ENCODE measurements at places on chromosomes 4 and X.

GRCh38 chrX:40146262-40147125 lies 48.7 kb upstream of the BCOR start:
- peak; percentile 51 for DNase-seq

GRCh38 chrX:96837808-96838207 lies 45.9 kb upstream of the RPA4 start:
- peak; percentile 10 for DNase-seq

- no peak for DNase-seq
These were observed 5.0 kb downstream of the ARMCX5 start for GRCh38 chrX:102604327-102604726.

DNA sequence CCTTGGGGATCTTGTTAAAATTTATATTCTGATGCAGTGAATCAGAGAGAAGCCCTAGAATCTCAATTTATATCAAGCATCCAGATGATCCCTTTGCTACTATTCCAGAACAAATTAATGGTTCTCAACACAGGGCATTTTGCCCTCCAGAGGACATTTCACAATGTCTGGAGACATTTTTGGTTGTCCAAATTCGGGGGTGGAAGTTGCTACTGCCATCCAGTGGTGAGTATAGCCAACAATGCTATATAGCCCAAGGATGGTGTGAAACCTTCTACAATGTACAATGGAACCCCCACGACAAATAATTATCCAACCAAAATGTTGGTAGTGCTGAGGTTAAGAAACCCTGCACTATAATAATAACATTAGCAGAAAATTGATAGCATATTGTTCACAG lies 2440.0 kb downstream of the PCDH7 start:
- peak; percentile 55 for DNase-seq

DNA sequence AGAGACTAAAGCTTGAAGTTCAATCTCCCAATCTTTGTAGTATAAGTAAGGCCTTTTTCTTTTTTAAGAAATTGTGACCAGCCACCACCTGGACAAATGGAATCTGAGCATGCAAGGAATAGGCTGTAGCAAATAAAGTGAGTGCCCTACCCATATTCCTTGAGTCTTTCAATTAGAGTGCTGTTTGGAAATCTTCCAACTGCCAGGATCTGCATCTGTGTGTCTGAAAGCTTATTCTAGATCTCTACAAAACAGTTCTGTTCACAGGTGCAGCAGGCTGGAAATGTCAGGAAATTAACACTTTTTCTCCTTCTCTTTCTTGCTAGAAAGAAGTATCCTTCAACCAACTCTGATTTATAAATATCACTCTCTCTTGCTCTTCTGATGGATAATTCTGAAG lies 76.7 kb upstream of the NDST3 start:
- no peak for DNase-seq

DNA sequence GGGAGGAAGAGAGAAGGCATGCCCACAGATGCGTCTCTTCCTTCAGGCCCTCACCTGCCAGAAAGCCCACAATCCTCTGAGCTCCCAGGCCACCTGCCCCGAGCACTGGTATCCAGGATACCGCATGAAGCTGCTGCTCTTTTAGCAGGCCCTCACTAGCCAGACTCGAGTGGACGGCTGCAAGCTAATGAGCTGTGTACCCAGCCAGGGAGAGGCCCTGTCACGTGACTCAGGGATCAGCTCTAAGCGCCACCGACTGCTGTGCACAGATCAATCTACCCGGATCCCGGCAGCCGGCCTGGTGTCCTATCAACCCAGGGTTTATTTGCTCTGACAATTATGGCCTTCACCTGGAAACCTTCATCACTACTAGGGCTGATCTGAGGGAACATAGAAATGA lies 39.0 kb downstream of the BCOR start:
- no peak for DNase-seq

DNA sequence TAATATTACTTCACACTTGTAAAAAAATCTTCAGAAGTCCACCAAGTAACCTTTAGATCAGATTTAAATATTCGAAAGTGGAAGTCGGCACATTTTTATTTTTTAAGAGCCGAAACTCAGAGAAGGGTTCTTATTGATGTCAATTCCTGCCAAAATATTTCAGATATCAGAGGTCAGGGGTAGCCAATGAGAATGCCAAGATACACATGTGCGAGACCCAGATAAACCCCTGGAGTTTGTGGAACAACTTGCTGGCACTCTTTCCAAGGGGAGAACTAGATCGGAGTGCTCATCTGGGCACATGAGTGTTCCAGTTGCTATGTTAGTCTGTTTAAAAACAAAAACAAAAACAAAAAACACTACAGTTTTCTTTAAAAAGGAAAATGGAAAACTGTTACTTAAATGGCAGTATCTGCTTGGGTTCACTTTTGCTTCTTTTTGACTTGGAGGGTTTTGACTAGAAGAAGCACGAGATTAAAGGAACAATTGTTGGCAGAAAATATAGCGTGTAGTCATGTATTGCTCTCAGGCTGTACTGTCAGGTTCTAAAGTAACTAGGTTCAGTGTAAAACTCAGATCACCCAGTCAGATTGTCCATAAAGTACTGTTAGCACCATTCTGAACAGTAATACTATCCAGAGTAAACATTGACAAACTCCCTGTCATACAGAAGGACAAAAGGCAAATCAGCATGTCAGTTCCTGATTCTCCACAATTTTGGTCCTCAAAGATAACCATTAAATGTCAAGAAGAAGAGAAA lies 188.0 kb upstream of the PACRGL start:
- no peak for DNase-seq

DNA sequence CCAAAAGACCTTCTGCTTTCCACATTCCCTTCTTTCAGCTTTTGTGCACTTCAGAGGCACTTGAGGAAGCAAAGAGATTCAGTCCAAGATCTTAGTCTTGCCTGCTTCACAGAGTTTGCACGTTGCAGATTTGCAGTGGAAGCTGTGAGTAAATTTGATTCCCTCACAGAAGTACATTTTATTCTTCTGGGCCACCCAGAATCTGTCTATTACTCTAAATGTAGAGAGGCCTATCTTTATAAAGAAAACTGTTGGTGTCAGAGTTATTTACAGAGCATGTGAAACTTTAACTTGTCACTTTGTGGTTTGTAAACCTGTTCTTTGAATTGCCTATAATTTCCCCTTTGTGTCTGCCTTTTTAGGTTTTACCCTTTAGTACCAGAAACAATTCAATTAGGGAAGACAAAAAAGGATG lies 15.5 kb downstream of the SPRY1 start:
- DNase-seq = no peak

- DNase-seq = no peak
These were observed 457.6 kb downstream of the KCTD8 start for GRCh38 chr4:43990963-43991362.

DNA sequence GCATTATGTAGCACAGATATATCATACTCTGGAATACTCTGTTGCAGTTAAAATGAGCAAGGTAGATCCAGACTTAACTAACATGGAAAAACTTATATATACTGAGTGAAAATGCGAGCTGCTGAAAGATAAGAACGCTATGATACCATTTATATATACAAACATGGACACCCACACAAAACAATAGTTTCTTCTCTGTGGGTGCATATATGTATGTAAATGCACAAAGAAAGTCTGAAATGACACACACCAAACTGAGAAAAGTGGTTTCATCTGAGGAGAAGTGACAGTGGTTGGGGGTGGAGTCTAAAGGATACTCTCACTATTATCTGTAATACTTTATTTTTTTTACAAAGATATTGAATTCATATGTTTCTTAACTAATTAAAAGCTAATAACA lies 12.2 kb upstream of the FGF2 start:
- DNase-seq = no peak

GRCh38 chr4:159765382-159765781 lies 662.5 kb downstream of the RAPGEF2 start:
- peak; percentile 73 for DNase-seq

GRCh38 chr4:15402146-15402545 lies 25.7 kb upstream of the C1QTNF7 start:
- peak; percentile 86 for DNase-seq

DNA sequence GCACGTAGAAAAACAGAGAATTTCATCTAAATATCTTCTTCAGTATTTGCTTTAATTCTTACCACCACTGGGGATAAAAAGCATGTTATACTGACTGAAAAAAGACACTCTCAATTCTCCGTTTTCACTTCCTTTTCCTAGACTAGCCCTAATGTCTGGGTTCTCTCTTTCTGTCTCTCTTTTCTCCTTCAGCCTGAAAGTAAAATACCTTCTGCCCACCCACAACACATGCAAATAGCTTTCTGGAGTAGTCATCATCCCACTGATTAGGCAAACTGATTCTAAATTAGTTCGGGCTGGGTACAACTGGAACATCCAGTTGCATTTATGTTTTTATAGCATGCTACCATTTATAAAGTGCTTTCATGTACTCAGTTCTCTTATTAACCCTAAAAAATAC lies 142.4 kb upstream of the ANKRD50 start:
- DNase-seq = peak; percentile 52

DNA sequence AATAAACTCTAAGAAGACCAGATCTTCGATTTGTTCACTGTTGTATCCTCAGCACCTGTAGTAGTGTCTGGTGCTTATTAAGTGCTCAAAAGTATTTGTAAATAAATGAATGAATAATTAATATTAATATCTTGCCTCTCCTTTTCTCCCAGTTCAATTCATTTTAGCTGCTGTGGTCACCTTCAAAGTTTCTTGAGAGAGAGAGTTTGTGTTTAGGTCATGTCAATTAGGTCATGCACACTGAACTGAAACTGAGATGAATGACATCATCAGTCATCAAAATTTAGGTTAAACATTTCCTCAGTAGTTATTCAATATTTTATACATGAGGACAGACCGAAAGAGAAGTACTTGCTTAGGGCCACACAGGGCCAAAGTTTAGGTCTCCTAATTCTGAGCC lies 73.5 kb downstream of the ANXA3 start:
- no peak for DNase-seq

DNA sequence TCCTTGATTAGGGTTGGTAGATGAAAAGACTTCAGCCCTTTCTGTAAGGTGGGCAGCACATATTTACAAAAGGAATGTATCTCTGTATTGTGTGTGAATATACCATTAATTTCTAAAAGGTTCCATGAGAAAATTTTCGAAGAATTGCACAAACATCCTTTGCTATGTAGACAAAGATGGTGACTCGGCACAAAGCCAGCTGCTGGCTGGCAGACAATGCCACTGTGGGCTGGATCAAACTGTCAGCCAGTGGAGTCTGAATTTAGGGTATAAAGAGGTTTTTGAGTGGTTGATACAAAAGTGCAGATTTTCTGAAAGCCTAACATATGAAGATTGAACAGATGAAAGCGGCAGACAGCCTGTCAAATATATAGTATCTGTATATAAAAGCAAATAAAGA lies 5.6 kb upstream of the TXK start:
- peak; percentile 51 for DNase-seq

DNA sequence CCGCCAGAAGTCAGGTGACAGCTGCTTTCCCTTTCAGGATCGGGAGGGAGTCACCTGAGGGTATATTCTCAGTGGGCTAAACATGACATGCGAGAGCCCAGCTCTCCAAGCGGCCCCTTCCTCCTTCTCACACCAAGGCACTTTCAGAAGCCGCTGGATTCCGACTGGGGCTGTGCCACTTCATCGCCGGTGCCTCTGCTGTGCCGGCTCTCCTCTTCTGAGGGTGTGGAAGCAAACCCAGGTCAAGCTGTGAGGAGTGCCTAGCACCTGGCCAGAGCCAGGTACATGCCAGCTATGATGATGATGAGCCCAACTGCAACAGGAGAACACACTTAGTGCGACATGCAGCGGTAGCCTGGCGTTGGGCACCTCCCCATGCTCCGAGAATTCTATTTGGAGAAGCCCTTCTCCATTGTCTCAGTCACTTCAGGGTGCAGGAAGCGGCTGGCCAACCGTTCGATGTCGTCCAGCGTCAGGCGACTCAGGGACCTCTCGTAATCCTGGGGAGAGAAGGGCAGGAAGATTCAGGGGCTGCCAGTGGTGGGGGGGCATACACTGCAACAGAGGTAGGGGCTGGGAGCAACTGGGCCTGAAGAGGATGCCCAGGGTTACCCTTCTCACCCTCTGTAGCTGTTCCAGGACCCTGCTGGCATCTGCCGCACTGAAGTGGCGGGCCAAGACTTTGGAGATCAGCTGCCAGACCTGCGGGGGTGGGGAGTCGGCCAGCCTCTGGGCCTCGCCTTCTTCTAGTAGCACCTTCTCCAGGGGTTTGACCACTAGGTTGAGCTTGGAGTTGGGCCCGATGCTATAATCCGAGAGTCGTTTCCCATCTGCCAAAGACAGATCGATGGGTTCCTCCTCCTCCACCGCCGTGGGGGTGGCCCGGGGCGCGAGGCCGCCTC lies 1.0 kb downstream of the UBL4A start:
- DNase-seq = no peak

DNA sequence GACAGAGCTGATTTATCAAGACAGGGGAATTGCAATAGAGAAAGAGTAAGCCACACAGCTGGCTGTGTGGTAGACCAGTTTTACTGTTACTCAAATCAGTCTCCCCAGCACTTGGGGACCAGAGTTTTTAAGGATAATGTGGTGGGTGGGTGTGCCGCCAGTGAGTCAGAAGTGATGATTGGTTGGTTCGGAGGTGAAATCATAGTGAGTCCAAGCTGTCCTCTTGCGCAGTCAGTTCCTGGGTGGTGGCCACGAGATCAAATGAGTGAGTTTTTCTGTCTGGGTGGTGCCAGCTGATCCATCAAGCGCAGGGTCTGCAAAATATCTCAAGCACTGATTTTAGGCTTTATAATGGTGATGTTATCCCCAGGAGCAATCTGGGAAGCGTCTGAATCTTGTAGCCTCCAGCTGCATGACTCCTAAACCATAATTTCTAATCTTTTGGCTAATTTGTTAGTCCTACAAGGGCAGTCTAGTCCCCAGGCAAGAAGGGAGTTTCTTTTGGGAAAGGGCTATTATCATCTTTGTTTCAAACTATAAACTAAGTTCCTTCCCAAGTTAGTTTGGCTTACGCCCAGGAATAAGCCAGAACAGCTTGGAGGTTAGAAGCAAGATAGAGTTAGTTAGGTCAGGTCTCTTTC lies 44.0 kb upstream of the PPP1R2C start:
- no peak for DNase-seq

DNA sequence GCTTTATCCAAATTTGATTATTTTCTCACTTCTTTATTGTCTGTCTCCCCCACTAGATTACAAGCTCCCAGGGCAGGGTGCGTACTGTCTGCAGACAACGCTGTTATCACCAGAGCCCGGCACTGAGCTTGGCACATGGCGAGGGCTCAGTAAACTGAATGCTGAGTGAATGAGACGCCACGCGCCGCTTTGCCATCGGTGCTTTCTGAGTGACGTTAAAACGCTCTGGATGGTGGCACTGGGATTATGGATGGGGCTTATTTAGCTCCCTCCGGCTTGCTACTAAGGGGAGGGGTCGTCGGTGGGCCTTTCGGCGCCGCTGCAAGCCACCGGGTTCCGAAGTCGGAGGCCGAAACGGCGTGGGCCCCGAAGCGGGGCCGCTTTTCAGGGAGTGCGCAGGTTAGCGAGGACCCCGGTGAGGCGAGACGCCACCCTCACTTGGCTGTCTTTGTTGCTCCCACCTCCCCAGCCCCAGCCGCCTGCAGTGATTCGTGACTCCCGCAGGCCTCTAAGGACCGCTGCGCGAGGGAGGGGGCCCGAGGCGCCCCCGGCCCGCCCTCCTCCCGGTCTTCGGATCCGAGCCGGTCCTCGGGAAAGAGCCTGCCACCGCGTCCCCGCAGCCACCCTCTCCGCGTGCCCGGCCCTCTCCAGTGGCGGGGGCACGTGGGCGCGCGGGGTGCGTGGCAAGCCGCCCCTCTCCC lies 569 bp upstream of the FHL1 start:
- no peak for DNase-seq

GRCh38 chr4:1027915-1028238 lies 16.5 kb downstream of the FGFRL1 start:
- no peak for DNase-seq

GRCh38 chr4:142703694-142704309 lies 142.3 kb downstream of the INPP4B start:
- no peak for DNase-seq

GRCh38 chr4:2714918-2715317 lies 41.2 kb downstream of the TNIP2 start:
- no peak for DNase-seq
